Panc1 (cell line): ENCODE measurements at places on chromosomes 12 and 14. TPM values are rescaled to one million over a fixed set of nuclear protein-coding genes. Genes with fewer than 3 reads are reported as not detected.
A peak's percentile ranks its signal among the peaks of the same experiment; 100 is the strongest.

Gene ASIC1
- 13.5 TPM for total RNA-seq

Gene CSRP2
- total RNA-seq = 7.8 TPM

Gene PTPRO
- total RNA-seq = not detected

Gene MYF6
- not detected for total RNA-seq

Gene KCNK13
- total RNA-seq = not detected

Gene DRAM1
- total RNA-seq = 19.2 TPM

DNA sequence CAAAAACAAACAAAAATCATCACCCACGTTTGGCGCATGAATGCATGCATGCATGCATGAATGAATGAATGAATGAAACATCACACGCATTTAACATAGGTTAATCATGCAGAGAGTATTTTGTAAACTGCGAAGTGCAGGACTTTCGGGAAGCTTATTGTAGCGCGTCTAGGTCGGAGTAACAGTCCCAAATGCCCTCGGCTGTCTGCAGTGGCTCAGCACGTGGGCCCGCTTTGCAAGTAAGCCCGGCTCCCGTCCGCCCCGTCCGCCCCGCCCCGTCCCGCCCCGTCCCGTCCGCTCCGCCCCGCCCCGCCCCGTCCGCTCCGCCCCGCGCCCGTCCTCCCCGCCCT, 263 bp upstream of the IFT81 start:
- H3K36me3 ChIP-seq = peaks cover 2% of the 10 kb centered on the region; the same call in 1 of the 2 replicates
- peak overlapping the region; percentile 95; the same call in 1 of the 2 replicates for H3K4me3 ChIP-seq
- no peak for DNase-seq
- no peaks in the 10 kb centered on the region for H3K27me3 ChIP-seq
- H3K4me1 ChIP-seq = peaks cover 4% of the 10 kb centered on the region; the same call in 1 of the 2 replicates
- no peak overlapping the region for H3K27ac ChIP-seq

- no peaks in the 10 kb centered on the region for H3K36me3 ChIP-seq
- H3K4me3 ChIP-seq = no peak overlapping the region
- no peaks in the 10 kb centered on the region for H3K4me1 ChIP-seq
- H3K27ac ChIP-seq = no peak overlapping the region
- DNase-seq = no peak
Measured at GRCh38 chr12:52043386-52044212, 7.6 kb upstream of the NR4A1 start.

- no peaks in the 10 kb centered on the region for H3K4me1 ChIP-seq
- no peaks in the 10 kb centered on the region for H3K27me3 ChIP-seq
- H3K36me3 ChIP-seq = no peaks in the 10 kb centered on the region
- H3K27ac ChIP-seq = no peak overlapping the region
Measured at GRCh38 chr14:31760277-31760676, 199.1 kb downstream of the NUBPL start.

GRCh38 chr14:70018713-70019211, 139.5 kb downstream of the SMOC1 start:
- no peaks in the 10 kb centered on the region for H3K36me3 ChIP-seq
- no peak overlapping the region for H3K4me3 ChIP-seq
- peaks cover 2% of the 10 kb centered on the region; the same call in 1 of the 2 replicates for H3K27me3 ChIP-seq

GRCh38 chr12:15289192-15289591, 33.1 kb upstream of the PTPRO start:
- DNase-seq = no peak
- H3K27me3 ChIP-seq = no peaks in the 10 kb centered on the region
- H3K27ac ChIP-seq = no peak overlapping the region
- H3K4me3 ChIP-seq = no peak overlapping the region
- H3K4me1 ChIP-seq = no peaks in the 10 kb centered on the region

- no peaks in the 10 kb centered on the region for H3K27me3 ChIP-seq
- no peak overlapping the region for H3K4me3 ChIP-seq
- no peaks in the 10 kb centered on the region for H3K36me3 ChIP-seq
- no peak overlapping the region for H3K27ac ChIP-seq
- H3K4me1 ChIP-seq = no peaks in the 10 kb centered on the region
- no peak for DNase-seq
Measured at GRCh38 chr14:25111061-25111601, 61.2 kb upstream of the STXBP6 start.

GRCh38 chr12:53703756-53704155, 23.5 kb downstream of the CALCOCO1 start:
- H3K4me1 ChIP-seq = no peaks in the 10 kb centered on the region
- peaks cover 10% of the 10 kb centered on the region; the same call in 1 of the 2 replicates for H3K27me3 ChIP-seq
- H3K36me3 ChIP-seq = no peaks in the 10 kb centered on the region
- no peak overlapping the region for H3K4me3 ChIP-seq
- no peak overlapping the region for H3K27ac ChIP-seq

DNA sequence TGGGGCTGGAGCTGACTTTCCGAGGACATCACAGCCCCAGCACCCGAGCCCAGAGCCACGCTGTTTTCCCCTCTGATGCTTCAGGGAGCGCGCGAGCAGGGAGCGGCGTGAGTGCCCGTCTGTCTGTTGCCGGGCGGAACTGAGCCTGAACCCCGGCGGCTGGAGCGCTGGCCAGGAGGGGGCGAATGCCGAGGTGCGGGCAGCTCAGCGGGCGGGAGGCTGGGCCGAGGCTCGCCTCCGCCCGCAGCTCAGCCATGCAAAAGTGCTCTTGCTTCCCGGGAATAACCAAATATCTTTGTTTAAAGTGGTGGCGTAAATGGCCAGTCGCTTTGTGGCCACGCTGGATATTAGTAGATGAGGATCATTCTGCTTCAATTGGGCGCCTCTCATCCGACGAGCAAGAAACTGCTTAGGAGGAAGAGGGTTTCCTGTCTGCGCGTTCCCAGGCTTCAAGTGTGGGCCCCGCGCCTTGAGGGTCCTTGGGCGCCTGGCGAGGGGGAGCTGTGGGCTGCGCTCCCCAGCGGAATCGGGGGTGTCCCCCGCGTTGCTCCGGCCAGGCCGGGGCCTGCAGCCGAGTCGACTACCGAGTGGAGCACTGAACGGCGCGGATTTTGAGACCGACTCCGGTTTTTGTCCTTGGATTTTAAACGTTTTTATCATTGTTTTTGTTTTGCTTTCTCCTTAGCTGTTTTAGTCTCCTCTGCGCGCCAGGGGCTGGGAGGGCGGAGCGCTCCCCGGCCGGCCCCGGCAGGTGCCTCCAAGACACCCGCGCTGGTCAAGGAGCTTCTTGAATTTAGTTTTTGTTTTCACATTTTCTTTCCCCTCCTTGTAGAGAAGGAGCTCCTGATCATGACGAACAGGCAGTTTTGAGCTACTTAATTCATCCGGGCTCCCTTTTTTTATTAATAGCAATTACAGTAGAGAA, 831 bp upstream of the NKX2-1 start:
- no peak overlapping the region for H3K27ac ChIP-seq
- DNase-seq = no peak
- peak overlapping the region; percentile 46 for H3K4me3 ChIP-seq
- H3K27me3 ChIP-seq = peaks cover 2% of the 10 kb centered on the region; the same call in 1 of the 2 replicates

GRCh38 chr14:90091393-90091792, 29.6 kb downstream of the KCNK13 start:
- no peaks in the 10 kb centered on the region for H3K27me3 ChIP-seq
- H3K4me3 ChIP-seq = no peak overlapping the region
- H3K4me1 ChIP-seq = no peaks in the 10 kb centered on the region
- H3K36me3 ChIP-seq = no peaks in the 10 kb centered on the region
- DNase-seq = no peak

DNA sequence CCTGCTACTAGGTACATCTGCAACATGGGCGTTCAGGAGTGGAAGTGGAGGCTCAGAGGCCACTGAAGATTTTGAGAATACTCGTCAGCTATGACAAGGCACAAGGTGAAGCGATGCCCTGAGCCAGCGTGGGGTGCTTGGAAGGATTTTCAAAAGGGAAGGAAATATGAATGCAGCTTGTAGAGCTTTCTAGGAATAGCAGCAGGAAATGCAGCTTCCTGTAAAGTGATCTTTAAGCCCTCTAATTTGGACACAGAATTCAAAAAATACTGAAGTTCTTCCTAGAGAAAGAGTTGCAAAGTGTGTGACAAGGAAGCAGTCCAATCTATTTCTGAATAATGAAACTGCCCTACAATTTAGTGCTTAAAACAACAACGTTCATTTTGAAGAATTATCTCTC, 13.2 kb upstream of the C1S start:
- DNase-seq = no peak
- H3K27me3 ChIP-seq = no peaks in the 10 kb centered on the region
- no peak overlapping the region for H3K4me3 ChIP-seq

DNA sequence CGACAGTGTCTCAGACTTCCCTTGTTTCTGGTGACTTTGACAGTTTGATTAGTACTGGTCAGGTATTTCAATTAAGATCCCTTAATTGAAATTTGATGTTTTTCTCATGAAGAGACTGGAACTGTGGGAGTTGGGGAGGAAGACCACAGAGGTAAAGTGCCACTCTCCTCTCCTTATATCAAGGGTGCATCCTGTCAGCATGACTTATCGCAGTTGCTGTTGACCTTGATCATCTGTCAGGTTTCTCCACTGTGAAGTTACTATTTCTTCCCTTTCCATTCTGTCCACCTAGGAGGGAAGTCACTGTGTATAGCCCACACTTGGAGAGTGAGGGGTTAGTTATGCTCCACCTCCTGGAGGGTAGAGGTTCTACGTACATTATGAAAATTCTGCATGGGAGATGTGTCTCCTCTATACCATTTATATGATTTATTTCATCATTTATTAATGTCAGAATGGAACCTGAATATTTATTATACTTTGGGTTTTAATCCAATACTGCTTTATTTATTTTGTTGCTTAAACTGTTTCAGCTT, 40.3 kb upstream of the SMOC1 start:
- no peak overlapping the region for H3K27ac ChIP-seq
- H3K4me3 ChIP-seq = no peak overlapping the region
- H3K4me1 ChIP-seq = no peaks in the 10 kb centered on the region
- H3K27me3 ChIP-seq = no peaks in the 10 kb centered on the region

GRCh38 chr12:11885261-11886038, 185.3 kb upstream of the BCL2L14 start:
- no peaks in the 10 kb centered on the region; the same call in 1 of the 2 replicates for H3K4me1 ChIP-seq
- no peak overlapping the region for H3K4me3 ChIP-seq
- no peaks in the 10 kb centered on the region for H3K27me3 ChIP-seq
- H3K36me3 ChIP-seq = no peaks in the 10 kb centered on the region
- no peak for DNase-seq

GRCh38 chr14:104749111-104749649, 3.8 kb upstream of the SIVA1 start:
- no peak overlapping the region for H3K27ac ChIP-seq
- no peak for DNase-seq
- peaks cover 12% of the 10 kb centered on the region for H3K4me1 ChIP-seq

GRCh38 chr14:101514136-101514535, 47.2 kb upstream of the DIO3 start:
- no peaks in the 10 kb centered on the region for H3K27me3 ChIP-seq
- H3K36me3 ChIP-seq = no peaks in the 10 kb centered on the region

DNA sequence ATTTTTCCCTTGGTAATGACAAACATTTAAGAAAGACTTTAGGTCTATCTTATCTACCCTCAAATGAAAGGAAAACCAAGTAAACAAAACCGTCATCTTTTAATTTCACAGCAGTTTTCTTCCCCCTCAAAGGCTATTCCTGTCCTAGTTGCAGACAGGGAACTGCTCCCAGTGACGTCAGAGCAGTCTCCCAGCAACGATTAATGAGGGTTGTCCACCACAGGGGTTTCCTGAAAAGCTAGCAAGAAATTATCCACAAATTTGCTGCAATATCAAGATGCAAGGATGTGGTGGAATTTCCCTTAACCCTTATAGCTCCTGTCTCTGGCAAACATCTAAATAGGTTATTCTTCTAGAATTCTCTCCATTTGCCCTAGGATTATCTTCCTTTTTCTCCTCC, 89.1 kb upstream of the STAC3 start:
- H3K4me3 ChIP-seq = no peak overlapping the region
- H3K4me1 ChIP-seq = 0 out of 2 replicates have a peak, but pooled peaks cover 2% of the 10 kb centered on the region
- H3K36me3 ChIP-seq = no peaks in the 10 kb centered on the region

DNA sequence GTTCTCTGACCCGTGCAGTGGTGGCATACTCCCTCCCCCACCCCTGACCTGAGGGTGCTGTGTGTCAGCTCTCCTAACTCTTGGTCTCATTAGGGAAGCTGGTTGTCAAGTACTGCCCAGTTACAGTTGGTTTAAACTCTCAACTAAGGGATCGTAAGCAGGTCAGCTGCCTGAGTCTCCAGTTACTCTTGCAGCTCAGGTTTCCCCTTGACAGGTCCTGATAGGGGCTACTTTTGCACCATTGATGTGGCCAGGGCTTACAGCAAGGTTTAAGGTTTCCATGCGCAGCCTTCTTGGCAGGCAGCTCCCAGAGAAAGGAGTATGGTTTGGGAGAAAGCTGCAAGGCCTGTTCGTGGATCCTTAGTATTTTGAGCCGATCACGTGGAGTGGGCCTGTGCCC, 74.5 kb downstream of the ETV6 start:
- H3K27me3 ChIP-seq = no peaks in the 10 kb centered on the region
- H3K36me3 ChIP-seq = no peaks in the 10 kb centered on the region
- no peak overlapping the region for H3K27ac ChIP-seq
- no peaks in the 10 kb centered on the region for H3K4me1 ChIP-seq
- H3K4me3 ChIP-seq = no peak overlapping the region

GRCh38 chr12:50085615-50086072, 502 bp downstream of the SMARCD1 start:
- no peaks in the 10 kb centered on the region for H3K27me3 ChIP-seq
- H3K4me3 ChIP-seq = peak overlapping the region; percentile 80
- DNase-seq = no peak
- H3K27ac ChIP-seq = peak overlapping the region; percentile 83

DNA sequence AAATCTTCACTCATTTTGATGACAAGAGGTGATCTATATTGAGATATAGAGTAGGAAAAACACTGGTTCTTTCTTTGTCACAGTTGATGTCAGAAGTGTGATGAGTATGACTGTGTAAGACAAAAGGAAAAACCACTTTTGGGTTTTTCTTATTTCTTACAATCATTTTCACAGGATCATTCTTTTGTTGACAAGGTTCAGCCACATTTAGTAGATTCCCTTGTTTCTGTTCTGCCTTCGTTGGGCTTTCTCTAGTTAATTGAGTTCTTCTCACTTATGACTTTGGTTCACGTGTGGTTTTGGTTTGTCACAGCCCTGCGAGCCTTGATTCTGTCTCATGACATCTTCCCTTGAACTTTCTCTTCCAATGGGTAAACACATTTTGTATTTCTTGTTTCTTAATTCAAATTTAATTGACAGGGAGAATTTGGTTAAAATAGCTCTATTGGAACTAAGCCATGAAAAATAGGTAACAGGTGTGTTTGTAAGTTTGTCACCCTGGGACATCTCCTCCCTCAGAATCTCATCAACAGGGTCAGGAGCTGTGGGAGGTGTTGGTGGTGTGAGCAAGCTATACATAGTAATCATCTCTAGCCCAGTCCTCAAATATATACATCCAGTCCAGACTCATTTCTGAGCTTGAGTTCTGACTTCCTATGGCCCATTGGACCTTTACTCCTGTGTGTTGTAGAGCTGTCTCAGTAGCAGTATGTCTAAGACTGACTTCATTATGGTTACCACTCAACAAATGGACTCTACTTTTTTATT, 255.3 kb downstream of the BMP4 start:
- no peak for DNase-seq
- H3K27me3 ChIP-seq = no peaks in the 10 kb centered on the region
- no peak overlapping the region for H3K27ac ChIP-seq

GRCh38 chr14:88790501-88791251, 2.1 kb downstream of the EML5 start:
- DNase-seq = no peak
- H3K27ac ChIP-seq = no peak overlapping the region
- no peaks in the 10 kb centered on the region for H3K36me3 ChIP-seq
- H3K4me3 ChIP-seq = no peak overlapping the region
